ENCODE measurements at places on chromosomes 2 and 18.
A peak's percentile ranks its signal among the peaks of the same experiment; 100 is the strongest.

GRCh38 chr2:208671886-208672680 lies 265.5 kb downstream of the PTH2R start:
- no peak for DNase-seq

- peak; percentile 49 for DNase-seq
Measured at GRCh38 chr2:230762317-230762896, 49.8 kb downstream of the CAB39 start.

DNA sequence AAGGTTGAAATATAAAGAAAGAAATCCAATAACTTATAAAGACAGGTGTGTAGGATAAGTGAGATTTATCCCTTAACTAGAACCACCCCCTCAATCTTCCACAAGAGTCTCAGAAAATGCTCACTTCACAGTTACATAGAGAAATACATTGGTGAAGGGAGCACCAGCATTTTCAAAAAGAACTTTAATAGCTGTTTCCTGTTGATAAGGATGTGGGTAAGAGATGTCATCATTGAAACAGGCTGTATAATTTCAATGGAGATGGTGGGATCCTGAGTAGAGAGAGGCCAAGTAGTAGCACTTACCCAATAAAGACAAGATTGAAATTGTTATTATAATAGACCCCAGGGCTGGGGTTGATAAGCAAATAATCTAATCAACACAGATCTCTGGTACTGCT lies 162.2 kb upstream of the TACR1 start:
- no peak for DNase-seq

- no peak for DNase-seq
Measured at GRCh38 chr2:240511351-240512108, 46.3 kb downstream of the ANKMY1 start.

GRCh38 chr2:127355407-127356008 lies 32.3 kb downstream of the MAP3K2 start:
- DNase-seq = peak; percentile 21

DNA sequence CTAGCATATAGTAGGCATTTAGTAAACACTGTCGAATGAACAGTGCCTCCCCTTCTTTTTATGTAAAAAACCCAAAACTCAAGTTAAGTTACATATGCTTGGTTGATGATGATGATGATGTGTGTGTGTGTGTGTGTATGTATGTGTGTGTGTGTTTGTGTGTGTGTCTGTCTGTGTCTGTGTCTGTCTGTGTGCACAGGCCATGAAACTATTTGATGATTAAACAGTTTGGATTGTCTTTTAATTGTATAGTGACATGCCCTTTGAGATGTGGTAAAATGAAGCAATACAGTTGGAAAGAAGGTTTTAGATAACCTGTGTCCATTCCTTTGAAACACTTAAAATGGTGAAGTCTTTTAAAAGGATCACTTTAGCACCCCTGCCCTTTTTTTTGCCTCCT lies 105.6 kb downstream of the MAP4K4 start:
- peak; percentile 88 for DNase-seq

- DNase-seq = peak; percentile 10
Measured at GRCh38 chr2:85183076-85183475, 49.9 kb downstream of the TCF7L1 start.

DNA sequence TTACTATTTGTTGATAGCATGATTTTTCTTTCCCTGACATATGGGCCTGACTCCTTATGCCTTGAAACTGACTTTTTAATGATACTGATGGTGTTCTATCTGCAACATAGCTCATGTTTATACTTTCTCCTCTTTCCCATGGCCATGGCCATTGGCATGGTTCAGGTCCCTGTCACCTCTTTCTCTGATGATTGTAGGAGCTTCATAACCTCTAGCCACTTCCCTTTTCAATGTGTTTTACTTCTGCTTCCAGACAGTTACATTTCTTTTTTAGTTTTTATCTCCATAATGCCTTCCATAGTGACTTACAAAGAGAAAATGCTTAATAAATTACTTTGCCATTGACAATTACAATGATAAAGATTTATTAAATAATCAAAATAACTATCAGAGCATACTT lies 177.9 kb upstream of the SETBP1 start:
- no peak for DNase-seq

GRCh38 chr2:39469807-39470206 lies 32.7 kb upstream of the MAP4K3 start:
- DNase-seq = peak; percentile 70

DNA sequence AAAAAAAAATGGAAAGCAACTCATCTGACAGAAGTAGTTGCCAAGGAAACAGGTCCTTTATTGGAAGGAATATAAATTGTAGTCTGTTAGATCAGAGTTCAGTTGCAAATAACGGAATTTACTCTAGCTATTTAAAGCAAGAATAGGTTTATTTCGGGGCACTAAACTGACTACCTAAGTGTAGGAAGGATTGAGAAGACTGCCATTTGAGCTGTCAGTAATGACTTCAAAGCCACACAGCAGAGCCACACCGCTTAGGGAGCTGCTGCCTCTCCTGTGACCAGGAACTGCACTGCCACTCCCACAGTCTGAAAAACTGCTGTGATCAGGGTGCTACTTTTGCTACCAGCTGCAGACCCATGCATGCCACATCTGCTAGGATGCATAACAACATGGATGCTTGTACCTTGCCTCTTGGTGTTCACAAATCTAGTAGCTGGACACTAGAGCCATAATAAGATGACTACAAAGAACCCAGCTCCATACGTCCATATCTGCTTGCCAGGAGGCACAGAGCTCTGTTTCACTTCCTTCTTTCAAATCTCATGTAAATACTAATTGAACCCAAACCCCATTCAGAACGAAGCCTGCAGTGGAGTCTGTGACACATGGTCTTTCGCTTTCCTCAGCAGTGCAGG lies 2.2 kb downstream of the DSG2 start:
- no peak for DNase-seq

DNA sequence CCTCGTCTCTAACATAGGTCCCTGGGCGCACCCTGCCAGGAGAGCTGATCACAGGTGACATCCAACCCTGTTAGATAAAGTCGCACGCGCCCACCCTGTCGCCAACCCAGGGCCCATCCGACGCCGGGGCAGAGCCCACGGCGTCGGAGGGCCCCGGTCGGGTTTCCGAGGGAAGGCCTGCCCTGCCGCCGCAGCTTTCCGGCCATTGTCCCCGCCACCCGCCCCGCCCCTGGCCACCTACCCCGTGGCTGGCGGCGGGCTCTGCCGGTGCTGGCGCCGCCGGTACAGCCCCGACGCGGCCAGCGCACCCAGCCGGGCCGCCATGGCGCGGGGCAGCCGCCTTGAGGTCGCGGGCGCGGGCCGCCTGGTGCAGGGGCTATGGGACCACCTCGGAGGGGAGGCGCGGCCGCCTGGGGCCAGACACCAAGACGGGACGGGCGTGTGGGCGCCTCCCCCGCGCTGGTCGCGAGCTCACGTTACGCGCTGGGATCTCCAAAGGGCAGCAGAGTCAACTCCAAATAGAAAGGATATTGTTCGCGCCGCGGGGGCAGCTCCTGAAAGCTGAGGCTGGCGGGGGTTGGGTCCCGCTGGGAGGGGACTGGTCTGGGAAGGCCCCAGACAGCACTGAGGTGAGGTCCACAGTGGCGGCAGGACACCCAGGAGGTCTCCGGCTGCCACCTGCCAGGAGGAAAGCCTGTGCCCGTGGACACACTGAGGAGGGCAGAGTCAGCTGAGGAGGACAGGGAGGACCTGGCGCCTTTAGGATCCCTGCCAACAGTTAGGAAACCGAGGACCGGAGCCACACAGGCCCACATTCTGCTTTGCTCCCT lies 11.1 kb downstream of the LIMS2 start:
- no peak for DNase-seq

GRCh38 chr2:218022851-218023530 lies 20.2 kb upstream of the TNS1 start:
- no peak for DNase-seq

DNA sequence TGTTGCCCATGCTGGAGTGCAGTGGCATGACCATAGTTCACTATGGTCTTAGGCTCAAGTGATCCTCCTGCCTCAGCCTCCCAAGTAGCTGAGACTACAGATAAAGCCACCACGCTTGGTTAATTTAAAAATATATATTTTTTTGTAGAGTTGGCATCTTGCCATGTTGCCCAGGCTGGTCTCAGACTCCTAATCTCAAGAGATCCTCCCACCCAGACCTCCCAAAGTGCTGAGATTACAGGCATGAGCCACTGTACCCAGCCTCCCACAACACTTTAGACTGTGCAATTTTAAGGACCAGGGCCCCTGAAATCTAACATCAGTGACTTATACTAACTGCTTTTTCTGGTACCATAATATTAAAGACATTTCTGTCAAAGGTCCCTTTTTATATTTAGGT lies 5.2 kb downstream of the TXNDC2 start:
- no peak for DNase-seq

GRCh38 chr2:202911203-202911511 lies 316 bp downstream of the WDR12 start:
- no peak for DNase-seq

- DNase-seq = no peak
Measured at GRCh38 chr2:187220071-187220470, 228.0 kb downstream of the CALCRL start.

GRCh38 chr2:70397186-70397585 lies 95.3 kb upstream of the FAM136A start:
- DNase-seq = no peak

DNA sequence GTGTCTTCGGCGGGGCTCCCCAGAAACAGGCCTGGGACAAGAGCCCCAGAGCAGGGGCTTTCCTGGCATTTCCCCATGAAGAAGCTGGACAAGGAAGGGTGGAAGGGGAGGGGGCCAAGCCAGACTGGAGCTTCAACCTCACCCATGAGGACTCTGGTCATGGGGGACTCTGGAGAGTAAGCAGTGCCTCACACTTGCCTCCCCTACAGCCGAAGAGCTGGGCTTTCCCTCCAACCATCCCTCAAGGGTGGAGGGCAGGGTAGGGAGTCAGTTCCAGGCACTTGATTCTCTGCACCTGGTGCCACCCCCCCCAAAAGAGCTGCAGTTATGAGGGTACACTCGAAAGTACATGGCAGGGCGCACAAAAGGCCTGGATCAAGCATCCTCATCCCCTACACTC lies 246.6 kb downstream of the TFCP2L1 start:
- no peak for DNase-seq

Measured in kidney tubule cell (primary cell).